ENCODE measurements at places on chromosomes 4 and X.

GRCh38 chr4:1821679-1822567, 28.8 kb downstream of the FGFR3 start:
- DNase-seq, result no peak

GRCh38 chrX:73563738-73564068, 706 bp downstream of the CHIC1 start:
- DNase-seq, result no peak

DNA sequence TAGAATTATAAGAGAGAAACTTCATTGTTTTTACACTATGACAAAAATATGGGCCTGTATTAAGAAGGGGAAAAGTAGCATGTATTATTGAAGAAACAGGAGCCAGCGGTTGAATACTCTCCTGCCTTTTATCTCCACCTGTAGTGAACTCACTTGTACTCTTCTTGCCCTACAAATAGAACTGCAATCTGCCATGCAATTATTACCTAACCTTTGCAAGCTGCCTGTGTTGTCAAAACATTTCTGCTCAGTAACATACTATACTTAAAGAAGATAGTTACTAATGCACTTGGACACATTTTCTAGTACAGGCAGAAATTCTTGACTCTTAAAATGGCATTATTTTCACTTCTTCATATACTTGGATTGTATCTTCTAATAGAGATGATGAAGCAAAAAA, 818.4 kb upstream of the GRID2 start:
- no peak for DNase-seq

DNA sequence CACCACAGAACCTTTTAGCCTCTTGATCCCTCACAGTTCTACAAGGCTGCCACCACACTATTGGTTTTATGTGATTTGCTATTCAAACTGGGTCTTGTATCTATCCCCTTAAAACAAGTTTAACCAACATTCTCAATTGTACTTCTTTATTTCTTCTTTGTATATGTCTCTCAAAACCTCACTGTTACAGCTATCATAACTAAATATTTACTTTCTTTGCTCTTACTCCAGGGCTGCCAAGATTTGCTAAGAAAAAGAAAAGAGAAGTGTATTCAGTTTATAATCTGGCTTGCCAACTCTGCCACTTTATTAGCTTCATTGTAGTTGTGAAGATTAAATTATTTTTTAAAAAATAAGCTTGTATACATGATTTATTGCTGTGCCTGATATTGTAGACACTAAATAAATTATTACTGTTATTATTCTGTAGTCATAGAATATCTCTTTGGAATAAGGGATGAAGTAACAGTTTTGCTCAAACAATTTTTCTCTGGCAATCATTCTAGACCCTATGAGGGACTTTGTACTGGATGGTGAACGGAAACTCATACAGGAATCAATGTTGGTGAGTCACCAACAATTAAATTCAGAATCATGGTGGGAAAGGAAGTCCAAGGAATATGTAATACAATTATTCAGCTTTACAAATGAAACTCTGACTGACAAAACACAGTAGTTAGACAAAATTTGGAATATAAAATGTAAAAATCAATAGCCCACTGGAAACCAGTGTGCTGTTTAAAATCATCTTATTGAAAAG, 127.1 kb upstream of the DCAF8L1 start:
- no peak for DNase-seq

DNA sequence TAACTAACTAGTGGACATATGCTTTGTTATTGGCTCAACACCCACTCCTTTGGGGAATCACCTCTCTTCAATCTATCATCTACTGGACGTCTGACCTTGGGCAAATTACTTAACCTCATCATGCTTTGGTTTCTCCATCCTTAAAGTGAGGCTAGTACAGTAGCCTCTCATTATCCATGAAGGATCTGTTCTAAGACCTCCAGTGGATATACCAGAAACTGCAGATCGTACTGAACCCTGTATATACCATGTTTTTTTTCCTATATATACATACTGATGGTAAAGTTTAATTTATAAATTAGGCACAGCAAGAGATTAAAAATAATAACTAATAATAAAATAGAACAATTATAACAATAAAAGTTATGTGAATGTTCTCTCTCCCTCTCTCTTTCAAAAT, 56.2 kb downstream of the HMGB3 start:
- no peak for DNase-seq

GRCh38 chrX:44433556-44433955, 90.1 kb upstream of the EFHC2 start:
- DNase-seq, result no peak

- DNase-seq, result no peak
Measured at GRCh38 chr4:3526456-3526855, 5.8 kb downstream of the LRPAP1 start.

GRCh38 chr4:151099976-151100417, 569 bp downstream of the RPS3A start:
- DNase-seq, result no peak

DNA sequence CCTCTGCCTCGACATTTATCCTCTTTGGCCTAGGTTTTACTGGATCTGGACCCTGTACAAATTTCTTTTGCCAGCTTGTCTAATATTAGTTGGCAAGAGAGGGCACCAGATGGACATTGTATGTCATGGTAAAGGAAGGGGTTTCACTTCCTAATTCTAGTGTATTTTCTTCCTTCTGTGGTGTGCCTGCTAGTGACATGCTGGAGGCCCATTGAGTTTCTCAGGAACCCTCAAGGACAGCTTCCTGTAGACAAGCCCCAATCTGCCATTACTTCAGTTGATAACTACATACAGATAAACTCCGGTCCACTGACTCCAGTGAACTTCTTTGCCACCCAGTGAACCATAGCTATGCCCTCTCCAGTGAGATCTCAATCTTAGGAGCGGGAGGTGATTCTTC, 116.9 kb downstream of the STPG2 start:
- DNase-seq, result no peak

DNA sequence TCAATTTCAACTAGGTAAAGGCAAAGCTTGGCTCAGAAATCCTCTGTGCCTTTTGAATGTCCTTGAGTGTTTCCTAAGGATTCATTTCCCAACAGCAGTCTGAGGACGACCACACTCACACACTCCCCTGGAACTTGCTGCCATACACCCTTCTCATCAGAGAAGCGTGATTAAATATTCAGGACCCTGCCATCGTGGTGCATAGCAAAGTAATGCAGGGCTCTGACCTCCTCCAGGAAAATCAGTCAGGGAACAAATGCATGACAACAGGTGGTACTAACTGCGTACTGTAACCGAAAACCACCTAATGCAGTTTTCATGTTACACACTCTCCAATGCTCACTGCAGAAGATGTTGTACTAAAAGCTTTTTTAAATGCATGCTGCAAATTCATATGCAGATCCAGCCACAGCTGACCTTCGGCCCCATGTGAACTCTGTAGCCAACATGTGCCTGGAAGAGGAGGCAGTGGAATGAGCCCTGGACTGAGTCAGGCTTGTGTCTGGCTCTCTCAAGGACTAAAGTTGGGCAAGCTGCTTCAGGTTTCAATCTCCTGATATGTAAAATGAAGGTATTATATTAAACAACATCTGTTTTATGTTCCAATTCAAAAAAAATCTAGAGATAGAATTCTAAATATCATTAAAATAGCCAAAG, 238.3 kb downstream of the KCNIP4 start:
- no peak for DNase-seq

DNA sequence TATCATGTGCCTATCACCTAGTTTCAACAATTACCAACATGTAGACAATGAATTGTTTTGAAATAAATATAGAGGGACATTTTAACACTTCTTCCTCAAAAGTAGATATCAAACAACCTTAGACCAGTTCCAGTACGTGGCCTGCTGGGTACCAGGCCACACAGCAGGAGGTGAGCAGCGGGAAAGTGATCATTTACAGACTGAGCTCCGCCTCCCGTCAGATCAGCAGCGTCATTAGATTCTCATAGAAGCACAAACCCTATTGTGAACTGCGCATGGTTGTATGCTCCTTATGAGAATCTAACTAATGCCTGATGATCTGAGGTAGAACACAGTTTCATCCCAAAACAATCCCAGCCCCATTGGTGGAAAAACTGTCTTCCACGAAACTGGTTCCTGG, 6.5 kb downstream of the BBS7 start:
- peak; percentile 33 for DNase-seq

- DNase-seq, result peak; percentile 52
Measured at GRCh38 chr4:164023214-164023613, 528.7 kb downstream of the TMA16 start.

GRCh38 chrX:46634577-46634976, 61.0 kb downstream of the CHST7 start:
- DNase-seq, result no peak

- peak; percentile 58 for DNase-seq
Measured at GRCh38 chrX:72309297-72310071, 3.8 kb upstream of the CITED1 start.

DNA sequence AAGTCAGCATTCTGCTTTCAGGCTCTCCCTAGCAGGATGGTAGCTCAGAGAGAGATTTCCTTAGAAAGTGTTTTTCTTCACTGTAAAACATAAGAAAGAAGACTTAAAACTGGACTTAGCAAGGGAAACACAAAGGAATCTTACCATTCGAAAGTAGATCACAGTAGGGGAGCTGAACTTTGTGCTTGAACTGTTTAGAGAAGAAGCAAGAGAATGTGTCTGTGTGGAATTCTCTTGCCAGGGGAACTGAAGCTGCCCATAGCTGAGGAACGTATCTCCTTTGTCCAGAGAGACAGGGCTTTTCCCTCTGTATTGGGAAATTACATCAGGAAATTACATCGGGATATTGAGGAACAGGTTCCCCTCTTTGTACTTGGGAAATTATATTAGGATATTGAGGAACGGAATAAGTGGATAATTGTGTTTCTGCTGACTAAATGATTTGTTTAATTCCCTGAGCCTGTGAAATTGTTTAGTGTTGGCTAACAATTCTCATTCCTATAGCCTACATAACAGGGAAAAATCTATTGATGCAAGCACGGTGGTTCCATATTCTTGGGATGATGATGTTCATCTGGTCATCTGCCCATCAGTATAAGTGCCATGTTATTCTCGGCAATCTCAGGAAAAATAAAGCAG, 21.2 kb downstream of the SRD5A3 start:
- no peak for DNase-seq

DNA sequence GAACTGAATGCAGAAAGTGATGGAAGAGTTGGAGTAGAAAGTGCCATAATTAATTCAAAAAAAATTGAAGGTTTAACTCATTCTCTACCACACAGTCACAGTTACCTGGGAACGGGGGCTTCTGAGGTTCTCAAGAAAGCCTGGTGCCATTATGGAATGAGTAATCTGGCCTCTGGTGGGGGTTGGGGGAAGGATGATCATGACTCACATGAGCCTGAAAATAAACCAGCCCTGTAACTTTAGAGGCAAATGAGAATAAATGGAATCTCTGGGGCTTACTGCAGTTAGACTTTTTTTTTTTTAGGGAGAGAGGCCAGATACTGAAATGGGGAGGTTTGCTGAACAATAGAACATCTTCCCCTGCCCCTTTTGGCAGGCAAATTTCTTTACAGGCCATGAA, 55.3 kb downstream of the SOD3 start:
- peak; percentile 16 for DNase-seq

GRCh38 chr4:183185018-183185417, 86.0 kb downstream of the WWC2 start:
- DNase-seq, result peak; percentile 44

DNA sequence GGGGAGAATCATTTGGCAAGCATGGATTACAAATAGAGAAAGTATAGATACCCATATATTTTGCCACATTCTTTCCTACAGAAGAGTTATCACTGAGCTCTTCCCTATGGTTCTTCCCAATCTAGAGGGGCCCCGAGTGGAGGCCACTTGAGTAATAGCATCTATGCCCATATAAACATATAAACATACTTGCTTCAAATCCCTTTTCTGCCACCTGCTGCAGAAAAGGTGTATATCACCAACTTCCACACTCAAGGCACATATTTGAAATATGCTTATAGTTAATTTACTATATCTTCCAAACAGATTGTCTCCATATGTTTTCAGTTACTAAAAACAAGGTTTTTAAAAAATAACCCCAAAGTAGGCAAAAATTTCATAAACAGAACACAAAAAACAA, 642.8 kb upstream of the DIPK2B start:
- peak; percentile 5 for DNase-seq

DNA sequence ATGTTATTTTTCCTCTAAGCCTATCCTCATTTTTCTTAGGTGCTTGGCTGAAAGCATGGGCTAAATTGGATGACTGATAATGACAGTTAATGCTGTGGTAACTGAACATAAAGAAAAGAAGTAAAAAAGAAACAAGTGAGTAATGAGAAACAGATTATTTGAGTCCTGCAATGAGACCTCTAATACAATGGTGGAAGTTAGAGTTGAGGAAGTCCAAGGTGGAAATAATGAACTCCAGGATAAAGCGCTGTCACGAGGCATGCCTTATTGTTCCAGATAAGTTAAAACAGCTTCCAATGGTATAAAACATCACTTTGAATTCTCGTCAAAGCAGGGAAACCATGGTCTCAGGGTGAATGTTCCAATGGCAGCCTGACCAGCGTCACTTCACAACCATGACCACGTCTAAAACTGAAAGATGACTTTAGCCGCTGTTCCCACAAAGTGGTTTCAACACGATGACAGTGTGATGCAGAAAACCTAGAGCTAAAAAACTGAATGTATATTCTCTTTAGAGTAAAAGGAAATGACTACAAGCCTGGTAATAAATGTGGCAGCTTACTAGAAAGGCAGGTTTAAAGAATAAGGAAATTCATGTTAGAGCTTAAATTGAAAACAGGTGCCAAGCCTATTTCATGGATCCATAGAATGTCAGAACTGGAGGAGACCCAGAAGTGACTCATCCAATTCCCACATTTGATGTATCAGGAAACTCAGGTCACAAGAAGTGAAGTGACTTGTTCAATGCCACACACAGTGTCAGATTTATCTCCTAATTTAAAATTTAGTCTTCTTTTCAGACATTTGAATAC, 202.6 kb upstream of the GYPA start:
- DNase-seq, result no peak

DNA sequence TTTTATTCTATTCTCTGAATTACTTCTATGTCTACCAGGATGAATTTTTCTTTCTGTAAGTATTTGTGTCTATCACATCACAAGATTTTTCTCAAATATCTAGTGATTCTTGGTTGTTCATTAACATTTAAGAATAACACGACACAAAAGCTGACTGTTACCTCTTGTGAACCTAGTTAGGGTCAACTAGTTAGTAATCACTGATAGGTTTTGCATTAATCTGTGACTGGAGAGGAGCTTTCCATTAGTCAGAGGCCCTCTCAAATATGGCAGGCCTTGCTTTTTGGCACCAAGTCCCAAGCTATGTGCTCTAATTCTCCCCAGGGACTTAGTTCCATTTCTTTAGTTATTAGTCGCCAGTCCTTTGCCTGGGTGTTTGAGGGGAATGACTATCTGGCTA, 259.2 kb downstream of the CFAP299 start:
- no peak for DNase-seq

DNA sequence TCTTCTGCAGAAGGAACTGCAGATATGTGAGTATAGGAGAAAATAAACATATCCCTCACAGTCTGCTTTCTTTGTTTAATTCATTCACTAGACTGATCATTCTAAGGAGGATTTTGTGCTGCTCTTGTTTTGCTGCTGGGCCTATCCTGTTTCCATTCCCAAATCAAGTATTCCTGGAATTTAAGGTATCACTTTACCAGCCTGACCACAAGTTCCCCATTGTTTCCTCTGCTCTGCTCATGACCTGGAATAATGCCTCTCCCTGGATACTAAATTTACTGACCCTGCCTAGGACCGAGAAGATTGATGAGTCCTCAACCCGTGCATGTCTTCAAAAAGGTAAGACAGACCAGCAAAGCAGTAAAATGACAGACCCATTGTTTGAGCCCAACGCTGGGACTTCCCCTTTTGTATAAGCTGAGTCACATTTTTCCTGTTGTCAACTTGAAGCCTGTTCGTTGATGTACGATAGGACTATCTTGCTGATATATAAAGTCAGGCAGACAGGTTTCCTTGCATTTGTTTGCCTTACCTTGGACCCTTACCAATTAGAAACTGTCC, 85.5 kb upstream of the TET2 start:
- DNase-seq, result peak; percentile 78

Data from mesendoderm (in vitro differentiated cells).